ENCODE measurements at places on chromosomes 13 and 19.

DNA sequence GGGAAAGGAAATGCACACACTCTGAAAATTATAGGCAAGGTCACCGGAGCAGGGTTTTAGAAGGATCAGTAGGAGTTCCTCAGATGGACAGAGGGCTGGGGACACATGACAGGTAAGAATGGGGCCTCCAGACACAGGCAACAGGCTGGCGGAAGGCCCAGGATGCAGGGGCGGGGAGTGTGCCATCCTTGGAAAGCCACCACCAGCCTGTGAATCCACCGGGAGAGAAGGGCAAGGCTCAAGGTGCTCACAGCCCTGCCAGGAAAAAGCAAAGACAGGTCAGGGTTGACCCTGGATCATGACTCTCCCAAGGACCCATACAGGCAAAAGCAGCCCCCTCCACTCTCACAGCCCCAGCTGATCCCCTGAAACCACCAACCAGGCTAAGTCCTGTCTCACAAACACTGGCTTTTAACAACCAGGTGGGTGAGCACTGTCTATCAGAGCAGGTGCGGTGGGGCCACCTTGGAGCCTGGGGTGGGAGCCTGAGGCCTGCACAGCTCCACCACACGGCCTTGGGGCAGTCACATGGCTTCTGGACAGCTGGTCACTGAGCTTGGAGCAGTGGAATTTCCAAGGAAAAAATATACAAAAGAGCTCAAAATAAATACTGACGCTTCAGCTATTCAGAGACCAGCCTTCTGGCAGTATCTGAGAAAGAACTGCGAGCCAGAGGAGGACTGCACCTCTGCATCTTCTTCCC is 35.2 kb upstream of the ISYNA1 start:
- DNase-seq: no peak

GRCh38 chr13:53856573-53857195 is 828.1 kb downstream of the OLFM4 start:
- no peak for DNase-seq

DNA sequence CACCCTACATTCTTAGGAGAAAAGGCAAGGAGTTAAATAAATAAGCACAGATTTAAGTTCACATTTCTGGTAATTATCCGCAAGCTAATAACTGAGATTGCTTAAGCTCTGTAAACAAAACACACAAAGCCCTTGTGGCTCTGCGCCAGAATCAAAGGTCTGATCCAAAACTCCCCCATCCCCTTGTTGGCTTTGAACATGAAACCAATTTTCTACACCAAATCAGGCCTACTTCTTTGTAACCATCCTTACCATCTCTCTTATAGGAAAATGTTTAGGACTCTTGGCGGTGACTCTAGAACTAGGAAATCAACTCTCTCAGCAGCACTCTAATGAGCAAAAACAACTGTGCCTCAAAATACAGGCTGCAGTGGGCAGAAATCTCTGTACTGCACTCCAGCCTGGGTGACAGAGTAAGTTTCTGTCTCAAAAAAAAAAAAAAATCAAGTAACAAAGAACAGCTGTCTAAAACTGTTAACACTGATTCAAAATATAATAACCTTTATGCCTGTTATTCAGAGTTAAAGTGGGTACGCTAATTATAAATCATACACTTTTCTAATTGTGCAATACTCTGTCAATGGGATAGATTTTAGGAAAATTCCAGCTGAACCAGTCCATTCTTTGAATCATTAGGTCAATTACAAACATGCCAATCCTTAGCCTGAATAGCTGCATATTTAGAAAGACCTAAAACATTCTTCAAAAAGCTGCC is 25.8 kb downstream of the ABCC4 start:
- DNase-seq: no peak

DNA sequence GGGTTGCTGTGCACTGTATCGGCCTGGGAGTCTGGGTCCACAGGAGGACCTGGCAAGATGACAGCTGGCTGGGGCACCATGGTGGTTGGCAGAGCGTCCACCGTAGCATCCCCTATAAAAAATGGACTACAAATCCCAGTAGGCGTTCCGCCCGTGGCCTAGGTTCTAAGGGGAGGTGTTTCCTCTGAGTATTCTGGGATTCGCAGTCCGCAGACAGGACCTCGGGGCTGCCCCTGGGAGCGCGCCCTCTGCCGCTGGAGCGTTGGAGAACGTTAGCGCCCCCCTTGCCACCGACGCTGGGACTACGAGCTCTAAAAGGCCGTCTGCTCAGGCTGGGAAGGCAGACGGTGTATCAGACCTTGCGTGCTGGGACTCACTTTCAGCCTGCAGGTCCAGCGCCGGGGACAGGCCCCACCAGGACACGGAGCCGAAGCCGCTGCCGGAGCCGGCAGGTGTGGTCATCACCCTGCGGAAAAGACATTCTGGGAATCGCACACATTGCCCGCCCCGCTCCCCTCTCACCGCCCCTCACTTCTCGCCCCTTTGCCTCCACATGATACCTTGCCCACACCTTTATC is 372 bp downstream of the DNAAF3 start:
- DNase-seq: peak; percentile 73

DNA sequence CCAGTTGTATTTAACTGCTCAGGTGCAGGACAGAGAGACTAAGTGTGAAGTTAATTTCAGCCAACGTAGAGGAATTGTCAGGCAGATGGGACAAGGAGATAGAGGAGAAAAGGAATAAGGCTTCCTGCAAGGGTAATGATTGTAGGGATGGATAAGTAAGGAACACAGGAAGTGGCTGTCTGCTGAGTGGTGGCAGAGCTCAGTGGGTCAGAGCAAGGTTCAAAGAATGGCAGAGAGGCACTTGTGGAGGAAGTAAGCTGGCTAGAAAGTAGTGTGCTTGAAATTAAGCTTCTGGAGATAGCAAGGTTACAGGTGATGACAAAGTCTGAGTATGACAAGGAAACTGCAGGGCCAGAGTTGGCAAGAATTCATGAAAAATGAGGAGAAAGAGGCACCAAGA is 47.9 kb downstream of the USPL1 start:
- no peak for DNase-seq

DNA sequence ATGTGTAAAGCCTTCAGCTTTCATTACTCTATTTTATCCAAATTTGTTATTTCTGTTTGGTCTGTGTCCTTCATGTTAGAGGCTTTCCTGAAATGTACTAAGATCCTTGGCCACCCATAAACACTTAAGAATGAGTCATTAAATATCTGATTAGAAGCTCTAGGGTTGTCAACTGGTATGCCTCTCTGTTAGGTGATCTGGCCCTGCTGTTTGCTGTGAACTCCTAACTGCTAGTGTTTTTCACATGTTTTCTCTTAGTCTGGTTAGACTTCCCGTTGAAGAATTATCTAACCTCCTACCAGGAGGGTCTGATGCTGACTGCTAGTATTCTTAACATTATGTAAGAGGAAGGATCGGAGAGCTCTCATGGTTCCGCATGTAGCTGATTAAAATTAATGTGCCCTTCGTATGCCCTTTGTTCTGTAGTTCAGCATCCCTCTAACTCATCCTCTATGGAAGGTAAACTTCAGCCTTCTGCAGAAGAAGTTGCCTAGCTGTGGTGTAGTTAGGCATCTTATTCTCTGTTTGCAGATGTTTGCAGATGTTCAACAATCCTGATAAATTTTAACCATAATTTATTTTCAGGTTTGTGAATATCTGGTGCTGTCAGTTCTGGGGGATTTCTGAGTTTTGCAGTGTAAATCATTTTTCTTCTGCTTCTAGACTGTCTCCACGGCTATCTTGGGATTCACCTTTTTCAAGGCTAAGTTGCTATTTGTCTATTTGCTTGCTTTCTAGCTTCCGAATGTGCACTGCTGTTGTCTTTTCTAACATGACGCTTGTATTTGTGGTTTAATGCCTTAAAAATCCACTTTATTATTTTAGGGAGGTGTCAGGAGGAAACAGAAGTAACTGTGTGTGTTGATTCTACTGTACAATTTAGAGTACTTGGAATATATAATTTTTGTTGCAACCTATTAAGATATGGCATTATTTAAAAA is 207.2 kb upstream of the SPRY2 start:
- DNase-seq: no peak

GRCh38 chr19:40571005-40571318 is 5.7 kb upstream of the SHKBP1 start:
- DNase-seq: no peak

- no peak for DNase-seq
Observed at GRCh38 chr13:29754473-29754806, 96.0 kb downstream of the UBL3 start.

- no peak for DNase-seq
Observed at GRCh38 chr13:51495316-51495715, 42.5 kb upstream of the INTS6 start.

DNA sequence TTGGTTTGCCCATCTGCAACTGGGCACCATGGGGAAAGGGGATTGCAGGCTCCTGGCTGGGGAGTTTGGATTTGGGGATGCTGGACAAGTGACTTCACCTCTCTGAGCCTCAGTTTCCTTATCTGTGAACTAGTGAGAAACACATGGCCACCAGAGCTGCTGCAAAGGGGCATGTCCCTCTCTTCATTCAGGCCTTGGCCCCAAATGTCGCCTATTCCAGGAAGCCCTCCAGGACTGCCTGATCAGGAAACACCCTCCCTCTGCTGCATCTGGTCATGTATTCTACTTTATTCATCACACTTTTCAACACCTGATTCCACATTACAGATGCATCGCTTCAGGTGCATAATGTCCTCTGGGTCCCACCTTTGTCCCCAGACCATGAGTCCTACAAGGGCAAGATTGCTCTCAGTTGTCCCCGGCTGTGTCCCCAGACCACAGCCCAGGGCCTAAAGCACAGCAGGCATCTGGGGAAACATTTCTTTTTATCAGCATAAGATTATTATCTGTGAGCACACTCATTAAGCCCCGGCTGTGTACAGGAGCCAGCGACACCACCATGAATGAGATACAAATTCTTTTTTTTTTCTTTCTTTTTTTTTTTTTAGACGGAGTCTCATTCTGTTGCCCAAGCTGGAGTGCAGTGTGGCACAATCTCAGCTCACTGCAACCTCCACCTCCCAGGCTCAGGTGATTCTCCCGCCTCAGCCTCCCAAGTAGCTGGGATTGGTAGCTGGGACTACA is 37.5 kb downstream of the ARRDC2 start:
- no peak for DNase-seq

DNA sequence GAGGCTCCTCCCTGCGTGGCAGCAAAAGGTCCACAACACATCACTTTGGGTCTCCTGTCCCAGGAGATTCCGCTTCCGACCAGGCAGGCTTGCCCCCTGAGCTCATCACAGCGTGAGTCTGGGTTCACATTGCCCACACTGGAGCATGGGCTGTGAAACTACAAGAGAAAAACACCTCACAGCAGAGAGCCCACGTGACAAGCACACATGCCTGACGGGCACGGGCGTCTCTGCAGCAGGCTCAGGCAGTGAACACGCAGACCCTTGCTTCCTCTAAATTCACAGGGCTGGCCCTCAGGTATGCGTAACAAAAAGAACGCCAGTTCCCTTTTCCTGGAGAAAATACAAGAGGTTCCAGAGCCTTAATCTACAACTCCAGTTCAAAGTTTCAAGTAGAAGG is 41.9 kb downstream of the RASA3 start:
- DNase-seq: no peak

Measured in naive thymus-derived CD8-positive, alpha-beta T cell (primary cell).